Stimulated activated CD8-positive, alpha-beta memory T cell treated with anti-CD3 and anti-CD28 coated beads, Interleukin-7, amount 100 ng/mL, for 24 hours (primary cell): ENCODE measurements at places on chromosomes 2 and 18.

DNA sequence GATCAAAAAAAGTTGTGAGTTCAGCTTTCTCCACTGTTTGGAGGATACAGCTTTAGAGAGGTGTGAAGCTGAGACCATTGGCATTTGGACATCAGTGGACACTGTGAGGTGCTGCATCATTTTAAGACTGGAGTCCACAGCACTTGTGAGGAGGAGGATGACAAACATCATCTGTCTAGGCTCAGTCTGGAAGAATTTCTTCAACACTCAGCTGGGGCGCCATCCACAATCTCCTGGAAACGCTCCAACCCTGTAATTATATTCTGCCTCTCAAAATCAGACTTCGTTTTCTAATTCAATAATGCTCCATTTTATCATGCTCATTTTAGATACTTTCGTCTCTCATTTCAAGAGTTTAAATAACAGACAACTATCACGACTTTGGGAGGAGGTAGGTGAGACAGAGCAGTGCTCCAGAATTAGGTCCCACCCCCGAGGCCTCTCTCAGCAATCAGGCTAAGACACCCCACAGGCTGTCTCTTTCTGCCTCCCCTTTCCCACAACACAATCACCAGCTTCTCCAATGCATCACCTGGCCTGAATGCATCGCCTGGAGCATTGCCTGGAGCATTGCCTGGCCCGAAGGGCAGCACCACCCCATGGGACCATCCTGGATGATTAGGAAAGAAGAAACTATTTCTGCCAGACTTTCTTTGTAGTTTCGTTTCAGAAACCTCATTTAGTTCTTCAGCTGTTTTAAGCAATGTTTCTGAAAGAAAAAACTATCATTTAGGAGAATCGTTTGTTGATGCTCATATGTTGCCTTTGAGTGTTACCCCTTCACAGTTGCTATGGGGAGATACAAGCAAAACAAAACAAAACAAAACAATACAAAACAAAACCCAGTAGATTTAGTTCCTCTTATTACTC is 37.0 kb upstream of the DPP10 start:
- no peak for DNase-seq

DNA sequence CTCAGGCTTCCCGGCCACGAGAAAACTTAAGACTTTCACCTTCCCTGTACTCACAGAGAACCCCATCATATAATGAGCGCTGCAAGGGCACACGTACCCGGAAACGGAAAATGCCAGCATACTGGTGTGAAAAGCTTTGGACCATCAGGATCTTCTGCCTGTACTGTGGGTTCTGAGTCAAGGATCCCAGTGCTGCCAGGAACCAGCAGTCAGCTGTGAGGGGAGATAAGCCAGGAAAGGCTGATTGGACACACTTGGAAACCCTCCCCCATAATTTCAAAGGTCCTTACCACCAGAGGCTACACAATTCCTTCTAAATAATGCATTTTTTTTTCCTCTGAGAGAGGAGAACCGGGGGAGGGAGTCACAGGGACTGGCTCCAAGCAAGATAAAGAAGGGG is 31.4 kb downstream of the CAPN13 start:
- no peak for DNase-seq

- no peak for DNase-seq
These were observed 118.8 kb upstream of the CDH19 start for GRCh38 chr18:66722671-66723070.

GRCh38 chr2:105794926-105795574 is 50.3 kb downstream of the NCK2 start:
- no peak for DNase-seq

GRCh38 chr2:206275312-206276055 is 1.0 kb downstream of the ZDBF2 start:
- no peak for DNase-seq

GRCh38 chr2:14303366-14304115 is 329.0 kb upstream of the LRATD1 start:
- DNase-seq: no peak

GRCh38 chr2:65344689-65345088 is 87.7 kb downstream of the SPRED2 start:
- no peak for DNase-seq

DNA sequence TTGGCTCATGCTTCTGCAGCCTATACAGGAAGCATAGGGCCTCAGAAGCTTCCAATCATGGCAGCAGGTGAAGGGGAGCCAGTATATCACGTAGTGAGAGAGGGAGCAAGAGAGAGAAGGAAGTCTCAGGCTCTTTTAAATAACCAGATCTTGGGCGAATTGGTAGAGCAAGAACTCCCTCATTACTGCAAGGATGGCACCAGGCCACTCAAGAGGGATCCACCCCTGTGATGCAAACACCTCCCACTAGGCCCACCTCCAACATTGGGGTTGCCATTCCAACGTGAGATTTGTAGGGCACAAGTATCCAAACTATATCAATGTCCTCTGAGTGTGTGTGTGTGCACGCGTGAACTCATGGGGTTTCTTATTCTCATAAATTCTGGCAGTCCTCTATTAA is 37.6 kb upstream of the RMP24 start:
- DNase-seq: no peak
